HFFc6 (cell line): ENCODE measurements at places on chromosomes 4 and X.

- DNase-seq = peak; percentile 70
Measured at GRCh38 chr4:7328913-7329638, 105.7 kb downstream of the PSAPL1 start.

GRCh38 chr4:44446801-44447562 is 1.6 kb downstream of the KCTD8 start:
- no peak for DNase-seq

DNA sequence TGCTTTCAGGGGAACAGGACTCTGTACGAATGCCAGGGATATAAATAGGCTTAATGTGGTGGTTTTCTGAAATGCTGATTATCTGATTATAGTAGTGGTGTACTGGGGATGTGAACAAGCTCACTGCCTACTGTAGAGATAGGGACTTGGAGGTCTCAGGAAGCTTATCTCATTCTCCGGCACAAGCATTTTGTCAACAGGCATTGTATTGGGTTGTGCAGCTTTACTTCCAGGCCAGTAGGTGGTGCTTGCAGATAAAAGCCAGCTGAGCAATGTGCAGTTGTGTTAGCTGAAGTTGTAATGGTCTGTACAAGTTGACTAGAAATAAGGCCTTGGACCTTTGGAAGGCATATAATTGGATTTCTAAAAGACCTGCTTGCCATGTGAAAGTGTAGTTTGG is 49.5 kb upstream of the TMLHE start:
- no peak for DNase-seq

DNA sequence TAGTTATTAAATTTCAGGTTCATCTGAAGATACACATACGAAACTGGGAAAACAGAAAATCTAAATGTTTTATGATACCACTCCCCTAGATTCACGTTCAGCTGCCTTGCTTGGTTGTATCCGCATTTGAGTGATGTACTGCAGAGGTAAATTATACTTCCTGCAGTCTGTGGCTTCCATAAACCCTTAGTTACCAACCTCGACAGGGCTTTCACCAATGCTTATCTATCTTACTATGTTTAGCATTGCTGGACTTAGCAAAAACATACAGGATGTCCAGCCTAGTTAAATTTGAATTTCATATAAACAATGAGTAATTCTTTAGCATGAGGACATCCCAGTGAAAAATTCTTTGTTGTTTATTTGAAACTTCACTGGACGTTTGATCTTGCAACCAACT is 108.8 kb downstream of the TMA16 start:
- DNase-seq = no peak

DNA sequence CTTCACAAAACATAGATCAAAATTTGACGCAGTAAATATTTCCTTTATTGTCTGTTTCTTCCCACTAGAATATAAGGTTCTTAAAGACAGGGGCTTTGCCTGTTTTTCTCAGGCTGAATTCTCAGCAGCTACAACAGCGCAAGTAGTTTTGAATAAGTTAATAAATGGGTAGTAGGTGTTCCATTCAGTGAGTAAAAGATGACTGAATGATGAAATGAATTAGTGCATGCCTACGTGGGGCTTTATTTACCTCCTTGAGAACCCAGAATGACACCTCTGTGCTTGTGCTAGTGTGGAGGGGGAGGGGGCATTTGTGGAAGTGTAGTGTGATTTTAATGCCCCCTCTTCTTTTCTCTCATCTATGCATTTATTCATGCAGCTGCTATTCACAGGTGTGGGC is 278.9 kb downstream of the FBXW7 start:
- DNase-seq = no peak

DNA sequence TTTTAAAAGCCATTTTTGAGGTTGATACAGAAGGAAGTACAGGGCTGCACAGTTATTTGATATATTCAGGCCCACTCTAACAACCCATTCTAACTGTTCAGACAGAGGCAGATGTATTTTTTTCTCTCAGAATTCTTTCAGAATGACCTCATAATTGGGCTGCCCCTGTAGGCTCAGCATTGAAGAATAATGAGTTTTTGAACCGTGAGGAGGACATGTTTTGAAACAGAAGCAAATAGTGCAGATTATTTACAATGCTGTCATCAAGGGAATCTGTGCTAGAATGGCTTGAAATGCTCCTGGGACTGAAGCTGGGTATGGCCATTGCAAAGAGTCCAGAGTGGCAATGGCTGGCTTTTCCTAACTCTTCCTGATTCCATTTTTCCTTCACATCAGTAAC is 158.1 kb downstream of the SOX3 start:
- DNase-seq = no peak
